ENCODE measurements at places on chromosomes 1 and 21.

DNA sequence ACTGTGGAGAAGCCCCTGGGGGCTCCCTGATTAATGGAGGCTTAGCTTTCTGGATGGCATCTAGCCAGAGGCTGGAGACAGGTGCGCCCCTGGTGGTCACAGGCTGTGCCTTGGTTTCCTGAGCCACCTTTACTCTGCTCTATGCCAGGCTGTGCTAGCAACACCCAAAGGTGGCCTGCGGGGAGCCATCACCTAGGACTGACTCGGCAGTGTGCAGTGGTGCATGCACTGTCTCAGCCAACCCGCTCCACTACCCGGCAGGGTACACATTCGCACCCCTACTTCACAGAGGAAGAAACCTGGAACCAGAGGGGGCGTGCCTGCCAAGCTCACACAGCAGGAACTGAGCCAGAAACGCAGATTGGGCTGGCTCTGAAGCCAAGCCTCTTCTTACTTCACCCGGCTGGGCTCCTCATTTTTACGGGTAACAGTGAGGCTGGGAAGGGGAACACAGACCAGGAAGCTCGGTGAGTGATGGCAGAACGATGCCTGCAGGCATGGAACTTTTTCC is 24.8 kb downstream of the PCSK9 start:
- no peak for DNase-seq

DNA sequence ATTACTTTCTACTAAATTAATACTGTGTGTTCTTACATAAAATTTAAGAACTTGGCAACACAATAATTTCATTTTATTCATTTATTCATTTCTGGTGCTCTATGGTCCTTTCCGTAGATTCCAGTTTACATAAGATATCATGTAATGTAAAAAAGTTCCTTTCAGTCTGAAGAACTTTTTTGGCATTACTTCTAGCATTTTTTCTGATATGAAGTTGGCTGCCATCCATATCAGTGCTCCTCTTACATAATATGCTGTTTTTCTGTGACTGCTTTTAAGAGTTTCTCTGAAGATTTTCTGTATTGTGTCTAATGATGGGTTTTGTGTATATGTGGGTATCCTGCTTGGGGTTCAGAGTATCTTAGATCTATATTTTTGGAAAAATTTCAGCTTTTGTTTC is 34.8 kb downstream of the LIN9 start:
- no peak for DNase-seq

DNA sequence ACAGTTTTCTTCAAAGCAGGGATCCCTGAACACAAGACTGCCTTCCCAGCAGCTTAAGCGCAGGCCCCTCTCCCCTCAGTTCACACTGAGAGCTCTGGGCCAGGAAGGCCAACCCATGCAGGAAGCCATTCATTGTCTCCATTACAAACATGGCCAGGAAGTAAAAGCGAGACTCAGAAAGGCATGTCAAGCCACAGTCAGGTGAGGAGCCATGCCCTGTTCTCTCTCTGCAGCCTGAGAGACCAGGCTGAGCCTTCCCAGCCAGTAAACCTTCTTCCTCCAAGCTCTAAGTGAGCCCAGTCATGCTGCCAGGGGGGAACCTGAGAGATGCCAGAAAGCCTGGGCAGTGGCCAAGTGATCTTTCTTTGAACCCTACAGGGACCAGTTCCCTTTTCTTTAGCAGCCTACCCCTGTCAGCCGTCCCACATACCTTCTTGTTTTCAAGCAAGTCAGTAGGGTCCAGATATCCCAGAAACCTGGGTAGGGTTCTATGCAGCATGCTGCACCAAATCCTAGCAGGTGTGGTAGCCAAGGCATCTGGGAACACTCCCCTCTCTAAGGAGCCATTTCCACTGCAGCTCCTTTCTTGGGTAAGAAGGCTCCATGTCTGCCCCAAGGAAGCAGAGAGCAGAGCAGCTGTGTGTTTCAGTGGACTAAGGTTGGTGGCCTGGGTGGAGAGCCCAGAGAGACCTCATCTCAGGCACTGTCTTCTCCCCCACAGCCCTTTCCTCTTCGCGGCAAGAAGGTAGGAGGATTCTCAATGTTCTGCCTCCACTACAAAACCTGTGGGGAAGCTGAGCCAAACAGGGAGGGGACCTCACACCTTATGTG is 977 bp downstream of the TRAF3IP3 start:
- no peak for DNase-seq

DNA sequence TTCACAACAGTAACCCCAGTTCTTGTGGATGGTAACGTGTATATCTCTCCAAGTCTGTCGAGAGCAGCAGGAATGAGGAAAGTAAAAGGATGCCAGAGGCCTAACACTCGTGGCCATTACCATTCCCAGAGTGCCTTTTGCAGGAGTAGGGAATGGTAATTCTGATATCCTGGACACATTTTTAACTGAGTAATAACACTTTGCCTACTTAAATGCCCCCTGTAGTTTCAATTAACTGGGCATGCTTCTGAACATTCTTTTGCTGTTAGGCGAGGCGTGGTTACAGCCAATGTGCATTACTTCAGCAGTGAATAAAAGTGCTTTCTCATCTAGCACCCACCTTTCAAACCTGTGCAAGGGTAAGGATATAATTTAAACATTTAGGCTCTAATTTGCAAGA is 258.5 kb upstream of the ADGRL2 start:
- DNase-seq, result no peak

Measured in stimulated activated CD4-positive, alpha-beta T cell treated with anti-CD3 and anti-CD28 coated beads, Interleukin-1b, Interleukin-23, amount 100 ng/mL, for 24 hours (primary cell).